ENCODE measurements at places on chromosomes 7 and 10.

GRCh38 chr10:52965938-52966401, 193.4 kb upstream of the MBL2 start:
- no peak for DNase-seq

GRCh38 chr10:123395906-123396305, 241.7 kb downstream of the BUB3 start:
- no peak for DNase-seq

GRCh38 chr7:135971366-135971725, 5.8 kb downstream of the MTPN start:
- DNase-seq: no peak

DNA sequence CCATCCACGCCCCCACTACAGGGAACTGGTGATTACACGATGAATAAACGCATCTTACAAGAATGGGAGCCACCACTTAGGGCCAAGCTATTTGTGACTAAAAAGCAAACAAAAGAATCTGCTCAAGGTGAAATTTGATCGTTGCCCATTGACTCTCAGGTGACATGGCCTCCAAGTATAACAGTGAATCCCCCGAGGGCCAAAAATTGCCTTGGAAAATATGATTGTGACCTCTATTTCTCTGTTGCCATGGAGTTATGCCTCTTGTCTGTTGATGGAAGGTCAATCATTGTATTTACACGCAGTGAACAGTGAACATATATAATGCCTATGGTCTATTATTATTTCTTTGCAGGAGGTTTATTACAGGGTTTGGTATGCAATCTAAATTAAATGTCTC, 282.3 kb downstream of the KLF6 start:
- DNase-seq: no peak

DNA sequence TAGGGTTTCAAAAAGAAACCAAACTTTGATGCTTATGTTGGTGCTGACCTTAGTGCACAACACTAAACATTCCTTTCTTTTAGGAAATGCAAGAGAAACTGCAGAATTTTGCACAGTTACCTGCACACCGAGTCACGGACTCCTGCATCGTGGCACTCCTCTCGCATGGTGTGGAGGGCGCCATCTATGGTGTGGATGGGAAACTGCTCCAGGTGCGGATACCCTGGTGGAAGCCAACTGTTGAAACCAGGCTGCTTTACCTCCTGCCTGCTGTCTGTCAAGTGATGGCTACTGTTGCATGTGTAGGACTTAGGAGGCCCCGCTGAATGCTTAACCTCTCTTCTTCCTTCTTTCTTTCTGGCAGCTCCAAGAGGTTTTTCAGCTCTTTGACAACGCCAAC, 11.7 kb downstream of the CASP2 start:
- DNase-seq: peak; percentile 65

GRCh38 chr10:23095966-23096801, 805 bp downstream of the MSRB2 start:
- DNase-seq: peak; percentile 48

GRCh38 chr7:27156508-27156898, at the start of gene HOXA7:
TSS of gene HOXA7 (minus strand) at chr7:27156675. CDS start at chr7:27156545, 130 bp downstream.
- peak; percentile 75 for DNase-seq

DNA sequence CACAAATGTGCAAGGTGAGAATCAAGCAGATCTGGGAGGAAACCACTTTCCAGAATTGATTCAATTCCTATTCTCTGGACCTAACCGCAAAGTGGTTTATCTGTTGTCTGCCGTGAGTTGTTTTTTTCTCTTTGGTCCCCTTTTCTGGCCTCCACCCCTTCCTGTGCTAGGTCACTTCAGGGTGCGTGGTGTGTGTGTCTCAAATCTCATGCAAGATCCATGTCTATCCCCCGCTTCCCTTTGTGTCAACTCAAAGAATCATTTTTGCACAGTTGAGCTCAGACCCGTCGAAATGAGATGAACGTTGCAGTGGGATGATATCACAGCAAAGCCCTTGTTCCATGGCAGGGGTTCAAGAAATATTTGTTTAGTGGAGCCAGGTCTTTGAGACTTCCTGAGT, 184.5 kb downstream of the GATA3 start:
- DNase-seq: no peak

- no peak for DNase-seq
Measured at GRCh38 chr7:4245866-4246470, 436.1 kb upstream of the FOXK1 start.

- no peak for DNase-seq
Measured at GRCh38 chr10:121025731-121026130, 174.6 kb downstream of the WDR11 start.

DNA sequence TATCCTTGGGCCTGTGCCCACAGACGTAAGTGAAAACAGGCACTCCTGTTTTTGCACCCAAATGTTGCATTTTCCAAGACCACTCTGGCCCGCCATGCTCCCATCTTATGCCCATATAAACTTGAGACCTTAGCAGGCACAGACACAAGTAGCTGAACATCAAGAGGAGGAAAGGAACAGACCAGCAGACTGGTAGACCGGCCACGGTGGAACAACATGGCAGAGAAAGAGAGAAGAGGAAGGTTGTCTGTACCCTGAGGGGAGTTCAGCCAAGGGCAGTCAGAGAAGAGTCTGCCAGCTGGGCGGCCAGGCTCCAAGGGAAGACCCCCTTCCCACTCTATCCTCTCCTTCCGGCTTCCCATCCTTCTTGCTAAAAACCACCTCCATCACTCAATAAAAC, 85.3 kb downstream of the GPR37 start:
- DNase-seq: no peak

- no peak for DNase-seq
Measured at GRCh38 chr7:109029866-109030265, 460.2 kb downstream of the DNAJB9 start.

GRCh38 chr7:149882248-149883047, 8.7 kb downstream of the ATP6V0E2 start:
- no peak for DNase-seq

DNA sequence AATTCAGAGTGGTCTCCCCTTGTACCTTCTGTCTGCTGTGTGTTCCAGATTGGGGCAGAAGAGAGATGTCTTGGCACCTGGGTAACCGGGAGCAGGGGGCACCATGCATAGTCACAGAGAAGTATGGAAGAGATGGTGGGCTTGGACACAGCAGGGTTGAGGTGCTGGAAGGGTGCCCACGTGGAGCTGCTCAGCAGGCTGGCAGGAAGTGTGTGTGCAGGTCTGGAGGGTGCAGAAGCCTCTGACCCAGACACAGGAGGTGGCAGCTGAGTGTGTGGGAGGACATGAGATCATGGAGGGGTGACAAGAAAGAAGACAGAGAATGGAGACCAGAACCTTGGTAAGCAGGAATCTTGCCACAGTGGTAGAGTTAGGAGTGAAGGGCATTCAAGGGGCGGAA, 42.3 kb upstream of the DUSP5 start:
- no peak for DNase-seq

- DNase-seq: no peak
Measured at GRCh38 chr7:92763636-92764423, 72.5 kb downstream of the CDK6 start.

DNA sequence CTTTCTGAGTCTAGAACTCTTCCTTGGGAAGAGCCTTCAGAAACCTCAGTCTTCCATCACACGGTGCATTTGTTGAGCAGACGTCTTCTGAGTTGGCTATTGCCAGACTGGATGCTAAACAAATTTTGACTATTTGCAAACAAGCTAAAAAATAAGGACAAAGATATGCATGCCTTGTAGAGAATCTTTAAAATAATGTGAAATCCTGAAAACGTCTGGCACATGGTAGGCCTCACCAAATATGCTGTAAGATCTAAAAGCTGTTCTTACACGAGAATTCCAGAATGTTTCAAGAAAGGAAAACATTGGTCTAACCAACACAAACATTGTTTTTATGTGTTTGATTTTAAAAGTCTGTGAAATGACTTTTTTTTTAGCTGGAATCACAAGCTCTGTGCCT, 11.3 kb downstream of the ZNF467 start:
- no peak for DNase-seq

DNA sequence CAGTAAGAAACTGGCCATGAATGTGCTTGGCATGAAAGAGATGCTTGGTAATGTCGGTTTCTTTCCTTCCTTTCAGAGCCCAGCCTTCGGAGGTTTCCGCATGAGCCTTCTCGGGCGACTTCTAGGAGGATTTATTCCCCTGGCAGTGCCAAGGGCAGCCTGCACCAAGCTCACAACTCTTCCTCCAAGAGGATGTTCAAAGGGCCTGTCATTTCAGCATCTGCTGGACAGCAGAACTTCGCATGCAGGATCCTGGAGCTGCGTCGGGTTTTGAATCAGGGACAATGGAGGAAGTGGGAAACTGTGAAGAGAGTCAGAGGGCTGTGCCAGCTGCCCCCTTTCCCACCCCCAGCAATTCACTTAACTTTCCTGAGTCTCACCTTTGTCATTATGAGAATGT, 21.3 kb downstream of the GOLGA7B start:
- DNase-seq: no peak

- no peak for DNase-seq
Measured at GRCh38 chr7:132073920-132074589, 502.2 kb downstream of the PLXNA4 start.

DNA sequence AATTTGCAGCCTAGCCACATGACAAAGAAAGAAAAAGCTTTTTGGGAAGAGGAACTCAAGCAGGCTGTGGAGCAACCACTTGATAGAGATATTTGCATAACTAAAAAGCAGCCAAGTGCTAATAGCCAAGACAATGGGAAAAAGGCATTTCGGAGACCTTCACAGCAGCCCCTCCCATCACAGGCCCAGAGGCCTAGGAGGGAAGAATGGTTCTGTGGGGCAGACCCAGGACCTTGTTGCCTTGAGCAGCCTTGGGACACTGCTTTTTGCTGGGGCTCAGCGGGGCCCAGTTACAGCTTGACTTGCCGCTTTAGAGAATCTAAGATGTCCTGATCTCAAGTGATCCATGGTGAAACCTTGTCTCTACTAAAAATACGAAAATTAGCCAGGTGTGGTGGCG, 38.5 kb downstream of the FAM149B1 start:
- DNase-seq: no peak

DNA sequence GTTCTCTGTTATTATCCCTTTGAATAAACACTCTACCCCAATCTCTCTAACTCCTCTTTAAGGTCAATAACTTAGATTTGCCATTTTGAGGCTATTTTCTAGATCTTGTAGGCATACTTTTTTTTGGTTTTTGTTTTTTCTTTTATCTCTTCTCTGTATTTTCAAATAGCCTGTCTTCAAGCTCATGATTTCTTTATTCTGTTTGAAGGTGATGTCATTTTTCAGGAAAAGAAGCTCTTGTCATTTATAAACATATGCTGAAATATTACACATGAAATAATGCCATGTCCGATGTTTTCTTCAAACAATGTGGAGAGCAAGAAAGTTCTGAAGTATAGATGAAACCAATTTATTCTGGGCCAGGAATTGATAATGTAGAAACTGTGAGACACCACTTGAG, 57.5 kb upstream of the CABCOCO1 start:
- no peak for DNase-seq

GRCh38 chr7:24436131-24436920, 136.9 kb upstream of the PALS2 start:
- DNase-seq: no peak

- DNase-seq: no peak
Measured at GRCh38 chr7:77457779-77458178, 41.6 kb upstream of the GSAP start.

GRCh38 chr7:56091591-56091990, 1.2 kb downstream of the PHKG1 start:
- DNase-seq: peak; percentile 24

GRCh38 chr7:21077602-21078001, 290.9 kb upstream of the SP8 start:
- no peak for DNase-seq

- DNase-seq: peak; percentile 66
Measured at GRCh38 chr10:5975641-5976473, 1.5 kb downstream of the IL15RA start.

GRCh38 chr7:2217716-2218443, 14.9 kb downstream of the MAD1L1 start:
- no peak for DNase-seq

DNA sequence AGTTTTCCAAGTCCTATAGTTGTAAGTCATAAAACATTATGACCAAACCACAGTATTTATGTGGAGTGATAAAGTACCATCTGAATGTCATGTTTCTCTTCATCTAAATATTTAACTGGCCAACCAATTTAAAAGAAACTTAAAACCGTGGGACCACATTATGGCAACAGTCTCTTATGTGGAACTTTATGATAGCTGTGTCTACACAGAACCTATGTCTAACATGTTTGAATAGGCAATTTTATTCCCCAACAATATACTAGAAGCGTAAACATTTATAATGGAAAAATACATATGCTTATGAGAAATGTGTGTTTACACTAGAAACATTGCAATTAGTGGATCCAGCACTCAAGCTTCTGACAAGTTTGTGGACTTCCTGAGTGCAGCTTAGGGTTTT, 680.7 kb downstream of the REEP3 start:
- DNase-seq: no peak

- DNase-seq: peak; percentile 75
Measured at GRCh38 chr10:122113161-122113944, 124.4 kb downstream of the TACC2 start.

- DNase-seq: no peak
Measured at GRCh38 chr7:142313528-142313927, 55.7 kb upstream of the PRSS58 start.

GRCh38 chr7:159370-160270, 32.8 kb upstream of the FAM20C start:
- no peak for DNase-seq

DNA sequence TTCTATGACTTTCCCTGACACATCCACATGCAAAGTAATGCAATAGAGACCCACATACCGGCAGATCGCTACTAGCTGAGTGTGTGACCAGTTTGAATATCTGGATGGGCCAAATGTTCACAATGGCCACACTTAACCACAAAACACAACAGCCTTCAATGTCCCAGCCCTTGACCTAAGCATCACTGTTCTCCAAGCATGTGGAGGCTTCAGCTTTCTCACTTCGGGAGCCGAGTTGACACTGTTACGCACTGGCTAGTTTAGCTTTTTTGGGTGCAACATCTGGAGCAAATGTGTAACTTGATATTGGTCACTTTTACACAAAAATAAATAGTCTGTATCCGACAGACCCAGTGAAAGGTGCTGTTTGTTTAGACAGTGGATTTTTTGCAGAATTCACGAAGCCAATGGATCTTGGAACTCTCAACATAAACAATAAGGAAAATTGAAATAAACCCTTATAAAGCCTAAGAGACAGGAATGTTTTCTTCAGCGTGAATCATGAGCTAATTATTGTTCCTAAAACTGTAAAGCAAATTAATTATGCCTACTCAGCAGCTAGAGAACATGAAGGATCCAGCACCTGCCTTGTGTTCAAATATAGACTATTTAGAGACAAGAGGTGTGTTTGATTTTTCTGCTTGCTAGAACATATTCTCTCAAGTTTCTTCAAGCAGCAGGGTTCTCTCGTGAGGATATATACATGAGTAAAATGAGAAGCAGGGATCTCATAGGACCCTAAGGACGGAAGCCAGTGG, 117.6 kb upstream of the JCAD start:
- no peak for DNase-seq

GRCh38 chr7:138880881-138881578, 83.0 kb upstream of the ATP6V0A4 start:
- DNase-seq: no peak

GRCh38 chr10:17031637-17032635, 97.7 kb downstream of the CUBN start:
- no peak for DNase-seq

- no peak for DNase-seq
Measured at GRCh38 chr10:126240483-126240882, 147.8 kb downstream of the ADAM12 start.

Data from transverse colon (tissue), 4 donors.